Neural crest cell (in vitro differentiated cells): ENCODE measurements at places on chromosomes 6 and 20. TPM values are rescaled to one million over a fixed set of nuclear protein-coding genes. Genes with fewer than 3 reads are reported as not detected.
A peak's percentile ranks its signal among the peaks of the same experiment; 100 is the strongest.

The ACSS2 gene
- total RNA-seq: 84.9 and 90.9 TPM in 2 replicates

The NMBR gene
- 0.35 TPM in 1 of 2 replicates, not detected in the other for total RNA-seq

The ZNF334 gene
- total RNA-seq: 21.0 and 21.4 TPM in 2 replicates

DNA sequence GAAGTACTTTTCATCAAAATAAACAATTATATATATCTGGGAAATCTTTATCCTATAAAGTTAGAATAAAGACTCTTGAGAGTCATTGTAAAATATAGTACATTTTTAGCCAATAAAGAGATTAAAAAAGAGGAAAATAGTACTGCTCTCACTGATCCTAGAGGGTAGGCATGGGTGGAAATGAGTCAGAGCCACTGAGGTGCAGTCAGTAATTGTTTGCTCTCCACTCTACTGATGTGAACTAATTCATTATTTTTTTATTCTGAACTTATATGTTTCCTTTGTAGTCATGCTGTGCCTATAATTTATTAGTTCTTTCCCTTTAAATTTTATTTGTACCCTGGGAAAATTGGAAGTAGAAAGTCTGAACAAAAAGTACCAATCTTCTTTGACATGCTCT, 1359.4 kb upstream of the GJE1 start:
- DNase-seq: no peak

DNA sequence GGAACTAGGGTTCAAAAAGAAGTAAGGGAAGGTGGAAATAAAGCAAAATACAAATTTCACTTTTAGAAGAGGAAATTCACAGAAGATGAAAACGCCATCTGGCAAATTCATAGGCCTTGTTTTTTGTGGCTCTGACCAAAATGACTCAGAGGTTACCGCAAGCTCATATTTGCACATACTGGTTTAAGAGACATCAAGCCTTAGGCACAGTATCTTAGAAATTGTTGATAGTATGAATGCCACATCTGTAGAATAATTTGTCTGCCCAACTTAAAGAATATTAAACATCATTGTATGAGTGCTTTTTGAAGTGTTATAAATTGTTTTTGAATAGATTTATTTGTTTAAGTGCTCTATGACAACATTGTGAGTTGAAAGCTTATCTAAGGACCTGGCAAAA, 10.6 kb downstream of the TAAR1 start:
- DNase-seq: no peak

- no peak for DNase-seq
These were observed 219.2 kb upstream of the ZFP64 start for GRCh38 chr20:52410731-52411234.

GRCh38 chr6:114600381-114600780, 257.6 kb upstream of the HS3ST5 start:
- no peak for DNase-seq

GRCh38 chr6:158708239-158708638, 58.4 kb downstream of the SYTL3 start:
- no peak for DNase-seq

GRCh38 chr6:75488033-75488432, 5.6 kb downstream of the FILIP1 start:
- no peak for DNase-seq

GRCh38 chr6:83974409-83975050, 59.0 kb upstream of the MRAP2 start:
- no peak for DNase-seq

GRCh38 chr6:145534989-145535388, 200.3 kb downstream of the EPM2A start:
- no peak for DNase-seq

DNA sequence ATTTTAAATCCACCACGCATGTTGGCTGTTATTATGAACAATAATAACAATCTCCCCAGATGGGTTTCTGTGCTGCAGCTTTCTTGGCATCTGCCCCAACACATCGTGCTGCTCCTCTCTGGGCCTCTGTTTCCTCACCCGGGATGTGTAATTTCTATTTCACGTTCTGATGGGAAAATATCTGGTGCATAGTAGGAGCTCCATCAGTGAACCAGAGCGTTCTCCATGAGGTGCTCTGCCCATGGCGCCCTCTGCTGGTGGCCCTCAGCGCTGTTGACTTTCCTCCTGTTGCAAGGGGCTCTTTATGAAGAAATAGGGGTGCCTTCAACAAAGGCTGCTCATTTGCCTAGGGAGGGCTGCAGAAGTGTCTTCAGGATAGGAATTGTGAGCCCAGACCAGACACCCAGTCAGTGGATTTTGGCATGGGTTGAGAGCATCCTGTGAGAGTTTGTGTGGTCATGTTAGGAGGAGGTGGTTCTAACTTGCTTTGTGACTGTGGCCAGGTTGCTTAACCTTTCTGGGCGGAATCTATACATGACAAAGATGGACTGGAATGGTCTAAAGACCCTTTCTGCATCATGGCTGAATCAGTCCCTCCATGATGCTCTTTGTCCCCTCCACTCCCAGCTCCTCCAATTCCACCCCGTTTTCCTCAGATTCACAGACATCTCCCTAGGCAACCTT, 8.1 kb downstream of the SCRT2 start:
- DNase-seq: peak; percentile 59
